ENCODE measurements at places on chromosomes 1 and 21.

GRCh38 chr1:210373878-210374599 lies 45.3 kb downstream of the HHAT start:
- DNase-seq: peak; percentile 57

DNA sequence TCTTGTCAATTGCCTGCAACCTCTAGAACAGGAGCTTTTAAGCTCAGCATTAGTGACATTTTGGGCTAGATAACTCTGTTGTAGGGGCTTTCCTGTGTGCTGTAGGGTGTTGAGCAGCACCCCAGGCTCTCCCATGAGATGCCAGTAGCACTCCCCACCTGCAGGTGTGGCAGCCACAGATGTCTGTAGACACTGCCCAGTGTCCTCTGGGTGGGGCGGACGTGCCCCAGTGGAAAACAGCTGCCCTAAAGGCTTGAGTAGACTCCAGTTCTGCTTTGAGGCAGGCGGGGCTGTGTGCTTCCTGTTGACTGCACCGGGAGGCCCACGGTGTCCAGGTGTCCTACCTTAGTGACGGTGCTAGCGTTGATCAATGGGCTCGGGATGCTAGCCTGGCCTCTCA lies 16.9 kb upstream of the PWP2 start:
- no peak for DNase-seq

DNA sequence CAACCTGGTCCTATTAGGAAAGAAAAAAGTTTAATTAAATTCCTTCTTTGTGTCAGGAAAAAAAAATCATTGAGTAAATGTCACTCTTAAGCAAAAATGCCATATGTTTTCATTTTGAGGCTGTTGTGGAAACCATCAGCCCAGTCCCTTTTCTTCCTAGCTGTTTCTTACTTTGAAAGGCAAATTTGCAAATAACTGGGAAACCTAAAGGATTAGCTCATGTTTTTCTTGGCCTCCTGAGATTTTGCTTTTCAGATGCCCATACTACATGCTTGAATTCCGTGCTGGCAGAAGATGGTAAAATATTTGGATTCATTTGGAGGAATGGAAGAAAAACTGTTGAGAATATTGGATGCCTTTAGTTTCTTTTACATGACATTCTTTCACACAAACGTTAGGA lies 182.1 kb upstream of the ADAMTS5 start:
- no peak for DNase-seq

DNA sequence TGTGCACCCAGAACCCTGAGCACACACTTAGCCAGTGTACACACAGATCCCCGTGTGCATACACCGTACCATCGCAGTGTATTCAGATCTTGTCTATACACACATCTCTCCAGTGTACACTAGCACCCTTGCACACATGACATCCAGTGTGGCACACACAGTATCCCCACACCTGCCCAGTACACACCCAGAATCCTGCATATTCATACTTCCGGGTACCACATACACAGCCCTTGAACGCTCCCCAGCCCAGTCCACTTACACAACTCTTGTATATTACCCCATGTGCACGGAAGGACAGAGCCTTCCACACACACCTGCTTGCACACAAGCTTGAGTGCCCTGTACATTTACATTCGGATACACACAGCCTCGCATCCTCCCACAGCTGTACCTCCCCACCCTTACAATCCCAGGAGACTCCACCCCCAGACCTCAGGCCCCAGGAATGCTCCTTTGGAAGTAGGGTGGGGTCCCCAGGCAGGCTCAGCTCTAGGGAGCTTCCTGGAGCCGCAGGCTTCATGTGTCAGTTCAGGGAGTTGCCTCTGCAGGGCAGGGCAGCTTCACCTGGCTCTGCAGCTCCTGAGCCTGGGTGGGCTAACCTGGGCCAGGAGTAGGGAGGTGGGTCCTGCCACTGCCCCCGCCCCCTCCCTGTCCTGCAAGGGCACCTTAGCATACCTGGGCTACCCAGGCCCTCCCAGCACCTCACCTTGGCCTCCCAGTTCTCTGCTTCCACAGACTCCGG lies 46.2 kb downstream of the AHDC1 start:
- DNase-seq: no peak

DNA sequence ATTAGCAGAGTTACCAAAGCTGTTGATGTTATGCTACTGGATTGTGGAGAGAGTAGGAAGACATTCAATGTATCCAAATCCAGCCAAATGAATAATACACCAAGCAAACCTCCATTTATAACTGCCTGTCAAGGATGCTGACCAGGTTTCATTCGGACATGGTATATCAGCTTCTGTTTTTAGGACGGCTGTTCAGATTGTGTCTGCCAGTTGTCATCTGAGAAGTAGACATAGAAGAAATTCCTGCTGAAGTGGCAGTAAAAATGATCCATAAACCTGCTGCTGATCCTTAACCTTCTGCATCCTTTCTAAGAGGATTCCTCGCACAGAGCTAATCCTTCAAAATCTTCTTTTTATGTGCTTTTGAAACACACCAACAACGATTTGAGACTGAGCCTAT lies 663.6 kb upstream of the PLXNA2 start:
- no peak for DNase-seq

GRCh38 chr1:229411434-229412055 lies 22.3 kb downstream of the ACTA1 start:
- no peak for DNase-seq

DNA sequence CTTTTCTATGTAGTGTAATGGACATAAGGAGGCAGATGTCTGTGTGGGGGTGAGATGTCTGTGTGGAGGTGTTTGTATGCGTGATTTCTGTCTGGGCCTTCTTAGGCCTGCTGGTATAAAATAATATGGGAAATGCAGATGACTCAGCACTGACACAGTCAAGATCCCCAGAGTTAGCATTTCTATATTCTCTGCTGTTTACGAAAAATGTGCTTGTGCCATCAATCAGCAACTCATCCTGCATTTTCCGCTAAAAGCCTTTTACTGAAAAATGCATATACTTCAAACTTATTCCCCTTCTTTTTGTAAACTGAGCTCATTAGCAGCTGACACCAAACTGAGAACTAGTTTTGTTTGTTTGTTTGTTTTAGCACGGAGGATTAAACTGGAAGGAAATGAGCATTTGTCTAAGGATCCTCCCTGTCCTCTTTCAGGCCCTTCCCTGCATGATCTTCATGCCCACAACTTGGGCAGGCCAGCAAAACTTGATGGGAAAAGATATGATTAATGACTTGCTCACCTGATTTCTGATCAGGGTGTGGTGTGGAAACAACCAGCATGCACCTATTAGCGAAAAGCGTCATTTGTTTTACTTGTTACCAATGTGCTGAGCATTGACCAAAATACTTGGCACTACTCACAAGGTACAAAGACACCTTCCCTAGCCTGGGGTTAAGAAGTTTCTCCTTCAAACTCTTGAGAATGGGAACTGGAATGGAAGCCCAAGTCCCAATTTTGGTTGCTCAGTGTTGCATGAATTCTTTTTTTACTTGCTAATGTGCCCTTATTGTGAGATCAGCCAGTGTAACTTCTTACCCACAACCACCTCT lies 77.4 kb downstream of the NDUFS5 start:
- no peak for DNase-seq

GRCh38 chr1:1914971-1915692 lies at the start of gene CALML6:
TSS of gene CALML6 (plus strand) at chr1:1915260. CDS start at chr1:1915281, 21 bp downstream.
- DNase-seq: no peak

- no peak for DNase-seq
Measured at GRCh38 chr1:181135437-181135731, 46.9 kb downstream of the IER5 start.

- DNase-seq: no peak
Measured at GRCh38 chr1:93740601-93741031, 59.0 kb upstream of the BCAR3 start.

DNA sequence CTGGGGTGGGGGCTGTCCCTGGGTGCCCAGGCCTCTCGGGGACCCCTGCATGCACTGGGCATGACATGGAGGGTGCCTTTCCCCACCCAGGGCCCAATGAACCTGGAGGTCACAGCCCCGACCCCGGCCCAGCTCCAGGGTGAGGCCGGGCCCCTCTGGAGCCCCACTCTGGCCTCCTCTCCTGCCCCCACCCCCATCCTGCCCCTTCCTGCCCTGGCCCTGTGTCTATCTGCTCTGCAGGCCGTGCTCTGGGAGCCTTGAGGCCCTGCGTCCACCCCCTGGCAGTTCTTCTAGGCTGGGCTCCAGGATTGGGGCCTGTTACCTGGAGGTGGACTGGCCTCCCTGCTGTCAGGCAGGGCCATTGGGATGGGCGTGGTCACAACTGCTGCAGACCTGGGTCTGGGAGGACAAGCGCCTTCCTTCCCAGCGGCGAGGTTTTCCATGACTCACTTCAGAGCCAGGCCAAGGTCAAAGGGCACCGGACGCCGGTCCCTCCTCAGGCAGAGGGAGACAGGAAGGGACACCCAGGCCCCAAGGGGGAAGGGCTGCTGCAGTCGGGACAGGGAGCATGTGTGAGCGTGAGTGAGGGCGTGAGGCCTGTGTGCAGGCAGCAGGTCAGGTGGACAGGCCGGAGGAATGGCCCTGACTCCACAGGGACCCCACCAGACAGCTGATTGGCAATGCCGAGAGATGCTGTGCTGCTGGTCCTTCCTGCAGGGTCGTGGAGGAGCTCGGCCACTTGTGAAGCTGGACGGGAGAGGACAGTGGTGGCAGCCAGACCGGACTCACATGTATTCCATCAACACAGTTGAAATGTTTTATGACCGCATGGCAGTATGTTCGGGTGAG lies 31.1 kb upstream of the POFUT2 start:
- DNase-seq: no peak

- peak; percentile 33 for DNase-seq
Measured at GRCh38 chr21:42421018-42421793, 17.5 kb downstream of the UBASH3A start.

DNA sequence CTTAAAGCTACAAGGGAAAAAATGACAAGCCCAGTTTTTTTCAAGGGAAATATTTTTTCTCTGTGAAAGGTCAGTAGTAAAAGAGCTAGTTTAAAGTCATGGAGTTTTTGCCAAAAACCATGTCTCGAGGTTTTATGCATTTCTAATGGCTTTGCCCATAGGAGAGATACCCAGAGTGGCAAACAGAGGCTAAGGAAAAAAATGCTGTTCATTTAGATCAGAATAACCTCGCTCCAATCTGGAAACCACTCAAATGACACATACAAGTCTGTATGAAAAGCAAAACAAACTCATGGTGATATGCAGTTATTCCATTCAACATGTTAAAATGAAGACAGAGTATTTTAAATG lies 36.9 kb upstream of the EDEM3 start:
- no peak for DNase-seq

- no peak for DNase-seq
Measured at GRCh38 chr1:247905910-247906503, 10.6 kb downstream of the OR2W3 start.

DNA sequence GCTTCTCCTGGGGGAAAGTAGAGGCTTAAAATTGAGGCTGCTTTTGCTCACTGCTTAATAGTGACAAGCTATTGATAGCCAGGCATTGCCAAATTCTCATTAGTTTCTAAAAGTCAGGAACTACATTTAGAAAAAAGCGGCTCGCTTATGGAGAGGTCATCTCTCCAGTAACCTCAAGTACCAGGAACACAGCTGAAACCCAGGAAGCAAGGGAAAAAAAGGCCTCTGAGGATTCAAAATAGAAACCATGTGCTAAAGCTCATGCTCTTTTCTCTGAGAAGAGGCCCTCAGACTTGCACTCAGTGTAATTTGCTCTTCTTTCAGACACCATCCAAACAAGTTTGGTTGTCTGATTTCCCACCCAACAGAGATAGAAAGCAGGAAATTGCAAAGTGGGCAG lies 261.4 kb upstream of the USP25 start:
- DNase-seq: no peak

DNA sequence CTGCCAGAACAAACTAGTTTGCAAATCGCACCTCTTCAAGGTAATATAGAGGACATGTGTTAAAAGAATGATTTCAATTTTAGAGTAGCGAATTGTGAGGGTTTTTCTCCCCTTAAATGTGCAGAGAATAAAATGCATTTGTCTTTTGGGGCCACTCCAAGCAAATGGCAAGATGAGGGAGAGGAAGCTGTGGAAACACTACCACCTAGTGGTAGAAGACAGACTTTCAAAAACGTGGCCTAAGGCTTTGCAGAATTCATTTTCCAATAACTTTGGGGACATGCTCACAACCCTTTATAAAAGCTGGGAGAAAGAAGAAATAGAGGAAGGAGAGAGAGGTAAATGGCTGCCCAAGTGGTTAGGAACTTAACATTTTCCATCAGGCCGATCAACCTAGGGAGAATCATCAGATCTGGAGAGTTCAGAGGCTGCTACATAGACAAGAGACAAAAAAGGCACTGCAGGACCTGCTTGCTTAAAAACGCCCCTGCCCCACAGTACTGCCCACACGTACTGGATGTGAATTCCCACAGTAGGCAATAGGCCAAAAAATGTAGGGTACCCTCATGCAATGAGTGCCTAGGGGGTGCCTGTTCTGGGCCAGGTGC lies 15.7 kb upstream of the RCAN1 start:
- no peak for DNase-seq

DNA sequence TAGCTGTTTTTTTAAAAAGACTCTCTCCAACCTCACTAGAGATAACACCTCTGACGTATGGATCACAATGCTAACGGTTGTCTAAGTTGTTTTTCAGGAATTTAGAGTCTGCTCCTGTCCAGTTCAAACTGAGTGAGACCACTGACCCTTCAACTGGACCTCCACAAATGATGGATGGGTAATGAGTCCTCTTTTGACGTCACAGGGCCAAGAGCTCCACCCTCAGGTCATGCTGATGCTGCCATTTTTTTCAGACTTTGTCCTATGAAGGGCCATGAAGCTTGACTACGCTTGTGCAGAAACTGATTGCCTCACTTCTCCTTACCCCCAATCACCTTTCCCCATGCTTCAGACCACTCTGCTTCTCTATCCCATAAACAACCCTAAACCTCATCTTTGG lies 16.6 kb downstream of the GRIK3 start:
- DNase-seq: no peak

DNA sequence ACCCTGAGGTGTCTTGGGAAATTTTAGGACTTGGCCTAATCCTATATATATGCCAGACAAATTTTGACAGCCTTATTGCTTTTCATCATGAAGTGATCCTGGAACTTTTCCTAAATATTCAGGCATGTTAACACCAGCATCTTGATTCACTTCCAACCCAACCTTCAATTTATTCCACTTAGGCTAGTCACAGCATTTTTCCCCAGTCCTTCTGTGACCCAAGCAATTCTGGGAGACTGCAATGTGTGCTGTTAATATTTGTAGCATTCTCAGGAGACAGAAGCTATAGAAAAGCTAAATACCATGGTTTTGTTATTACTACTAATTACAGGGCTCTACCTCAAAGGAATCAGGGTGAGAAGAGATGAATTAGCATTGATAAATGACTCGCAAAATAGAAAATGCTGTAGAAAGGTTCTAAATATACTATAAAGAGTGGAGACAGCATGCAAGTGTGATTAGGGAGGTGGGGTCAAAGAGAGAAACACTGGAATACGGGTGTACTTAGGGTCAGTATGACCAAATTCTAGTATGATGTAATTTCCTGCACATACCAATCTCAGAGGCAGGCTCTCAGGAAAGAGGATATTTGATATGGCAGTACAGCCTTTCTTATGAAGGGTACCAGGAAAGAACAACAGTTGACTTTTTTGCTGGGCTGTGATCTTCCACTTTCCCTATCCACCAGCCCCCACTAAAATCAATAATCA lies 29.1 kb downstream of the PRRX1 start:
- DNase-seq: no peak

GRCh38 chr1:223344491-223344890 lies 19.5 kb downstream of the SUSD4 start:
- no peak for DNase-seq

GRCh38 chr1:9593492-9594465 lies 5.1 kb downstream of the TMEM201 start:
- DNase-seq: peak; percentile 56

- DNase-seq: no peak
Measured at GRCh38 chr1:181106022-181106312, 17.5 kb downstream of the IER5 start.

GRCh38 chr1:9448132-9449109 lies 90.8 kb upstream of the SLC25A33 start:
- no peak for DNase-seq

Measured in activated T-helper 1 cell treated with anti-CD3 and anti-CD28 coated beads, Interleukin-12 subunit alpha, Interleukin-12 subunit beta, Interleukin-2, Interleukin-4 antibody, amounts not matched to agents 30 ng/mL and 10 ng/mL and 1 ng/mL, durations not matched to agents 14 hours and 24 hours and 36 hours (primary cell).